ENCODE measurements at places on chromosomes 12 and 14. TPM values are rescaled to one million over a fixed set of nuclear protein-coding genes. Genes with fewer than 3 reads are reported as not detected.
A peak's percentile ranks its signal among the peaks of the same experiment; 100 is the strongest.

Gene DDN
- total RNA-seq = not detected

Gene PLA2G1B
- total RNA-seq = 5,234 TPM

Gene MIP
- not detected for total RNA-seq

Gene DNAH10
- total RNA-seq = 0.14 TPM

Gene ACOT6
- not detected for total RNA-seq

DNA sequence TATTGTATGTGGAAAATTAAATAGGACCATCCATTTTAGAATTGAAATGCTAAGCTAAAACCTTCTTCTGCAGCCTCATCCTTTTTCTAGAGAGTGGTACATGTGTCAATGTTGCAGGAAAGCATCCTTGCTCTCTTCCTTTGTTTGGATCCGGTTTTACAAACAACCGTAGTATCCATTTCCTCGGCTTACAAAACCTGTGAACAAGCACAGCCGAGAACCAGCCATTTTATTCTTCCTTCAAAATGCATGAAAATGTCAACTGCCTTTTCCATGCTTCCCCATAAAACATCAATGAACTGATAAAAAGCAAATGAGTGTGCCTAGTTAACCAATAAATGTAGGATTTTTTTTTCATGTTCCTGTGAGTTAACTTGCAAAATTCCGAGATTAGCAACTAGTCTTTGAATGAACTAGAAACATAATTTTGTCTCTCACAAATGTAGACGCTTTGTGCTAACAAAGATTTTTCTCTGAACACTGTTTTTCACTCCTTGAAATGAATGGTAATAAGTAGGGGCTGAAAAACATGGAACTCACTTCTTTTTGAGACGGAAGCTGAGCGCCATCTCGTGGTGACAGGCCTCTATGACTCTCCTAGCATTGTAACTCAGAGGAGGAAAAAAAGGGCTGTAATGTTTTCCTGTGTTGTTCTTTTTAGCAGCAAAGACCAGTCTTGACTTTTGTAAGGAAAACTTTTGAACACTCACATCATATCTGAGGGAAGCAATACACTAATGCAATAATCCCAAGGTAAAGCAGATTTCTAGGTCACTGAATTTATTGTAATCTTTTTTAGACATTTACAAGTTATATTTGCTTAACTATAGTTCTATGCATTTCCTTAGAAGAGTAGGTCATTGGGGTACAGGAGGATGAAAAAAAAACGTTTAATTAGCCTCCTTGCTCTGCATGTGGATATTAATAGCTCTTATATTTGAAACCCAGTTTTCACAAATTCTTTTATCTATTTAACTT lies 157.4 kb upstream of the FOXG1 start:
- no peaks in the 10 kb centered on the region for H3K36me3 ChIP-seq
- H3K27me3 ChIP-seq = no peaks in the 10 kb centered on the region
- H3K27ac ChIP-seq = no peak overlapping the region

DNA sequence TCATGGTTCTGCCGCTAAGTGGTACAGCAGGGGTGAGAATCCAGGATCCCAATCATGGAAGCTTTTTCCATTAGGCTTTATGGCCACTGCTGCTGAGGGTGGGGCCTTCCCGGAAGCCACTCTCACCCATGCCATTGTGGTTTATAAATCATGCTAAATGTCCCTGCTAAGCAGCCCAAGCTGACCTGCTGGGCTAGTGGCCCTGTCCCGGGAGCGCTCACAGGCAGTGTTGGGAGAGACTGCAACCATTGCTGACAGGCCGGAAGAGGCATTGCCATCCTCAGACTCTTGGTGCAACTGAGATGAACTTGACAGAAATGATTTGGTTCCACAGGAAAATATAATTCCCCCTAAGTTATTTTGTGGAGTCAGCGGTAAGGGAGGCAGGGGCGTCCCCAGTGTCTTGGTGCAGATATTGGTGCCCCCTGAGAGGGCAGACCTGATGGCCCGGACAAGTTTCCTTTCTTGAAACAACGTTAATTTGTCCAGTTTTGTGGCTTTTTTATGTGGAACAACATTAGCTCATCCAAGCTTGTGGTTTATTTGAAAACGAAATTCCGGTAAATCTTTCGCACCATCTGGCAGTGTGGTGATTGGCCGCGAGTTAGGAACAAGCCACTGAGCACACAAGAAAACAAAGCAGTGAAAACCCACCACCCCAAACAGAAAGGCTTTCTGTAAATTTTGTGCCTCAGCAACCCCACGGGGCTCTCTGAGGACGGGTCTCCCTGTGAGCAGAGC lies 82.3 kb downstream of the SSPN start:
- peaks cover 5% of the 10 kb centered on the region for H3K4me1 ChIP-seq
- H3K27ac ChIP-seq = no peak overlapping the region

DNA sequence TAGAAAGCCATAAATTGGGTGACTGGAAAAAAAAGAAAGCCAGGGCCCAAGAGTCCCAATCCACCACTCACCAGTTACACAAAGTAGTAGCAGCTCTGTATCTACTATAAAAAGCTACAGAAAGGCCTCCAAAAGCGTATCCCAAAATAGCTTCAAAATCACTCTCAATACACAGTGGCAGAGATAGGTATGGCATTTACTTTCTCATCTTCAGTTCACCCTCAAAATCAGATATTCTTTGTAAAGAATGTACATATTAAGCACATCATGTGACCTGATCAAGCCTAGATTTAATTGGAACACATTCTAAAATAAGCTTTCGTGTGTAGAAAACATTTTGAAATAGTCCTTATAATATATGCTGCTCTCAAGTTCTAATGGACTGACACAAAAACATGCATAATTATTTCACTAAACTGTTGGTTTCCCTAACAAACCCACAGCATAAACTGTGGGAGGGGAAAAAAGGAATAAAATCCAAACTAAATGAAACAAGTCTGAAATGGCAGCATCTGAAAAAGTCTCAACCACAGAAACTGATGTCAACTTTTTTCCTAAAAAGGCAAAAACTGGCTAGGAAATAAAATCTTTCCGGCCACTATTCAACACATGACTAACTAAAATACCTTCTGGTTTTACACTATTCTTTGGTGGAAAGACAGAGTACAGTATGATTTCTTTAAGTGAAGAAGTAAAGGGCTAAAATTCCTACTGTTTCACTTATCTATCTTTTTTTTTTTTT lies 25.9 kb downstream of the UBE2N start:
- no peak overlapping the region for H3K27ac ChIP-seq
- no peak overlapping the region for H3K4me3 ChIP-seq
- H3K36me3 ChIP-seq = no peaks in the 10 kb centered on the region
- no peaks in the 10 kb centered on the region for H3K27me3 ChIP-seq
- peaks cover 5% of the 10 kb centered on the region for H3K4me1 ChIP-seq

- no peaks in the 10 kb centered on the region for H3K4me1 ChIP-seq
- no peak overlapping the region for H3K4me3 ChIP-seq
- no peak for DNase-seq
- H3K27ac ChIP-seq = no peak overlapping the region
Observed at GRCh38 chr12:131535779-131536178, 175.1 kb upstream of the SFSWAP start.

- no peak overlapping the region for H3K27ac ChIP-seq
- no peak overlapping the region for H3K4me3 ChIP-seq
- no peaks in the 10 kb centered on the region for H3K27me3 ChIP-seq
- no peaks in the 10 kb centered on the region for H3K36me3 ChIP-seq
Observed at GRCh38 chr12:76866726-76867125, 12.1 kb downstream of the CSRP2 start.

DNA sequence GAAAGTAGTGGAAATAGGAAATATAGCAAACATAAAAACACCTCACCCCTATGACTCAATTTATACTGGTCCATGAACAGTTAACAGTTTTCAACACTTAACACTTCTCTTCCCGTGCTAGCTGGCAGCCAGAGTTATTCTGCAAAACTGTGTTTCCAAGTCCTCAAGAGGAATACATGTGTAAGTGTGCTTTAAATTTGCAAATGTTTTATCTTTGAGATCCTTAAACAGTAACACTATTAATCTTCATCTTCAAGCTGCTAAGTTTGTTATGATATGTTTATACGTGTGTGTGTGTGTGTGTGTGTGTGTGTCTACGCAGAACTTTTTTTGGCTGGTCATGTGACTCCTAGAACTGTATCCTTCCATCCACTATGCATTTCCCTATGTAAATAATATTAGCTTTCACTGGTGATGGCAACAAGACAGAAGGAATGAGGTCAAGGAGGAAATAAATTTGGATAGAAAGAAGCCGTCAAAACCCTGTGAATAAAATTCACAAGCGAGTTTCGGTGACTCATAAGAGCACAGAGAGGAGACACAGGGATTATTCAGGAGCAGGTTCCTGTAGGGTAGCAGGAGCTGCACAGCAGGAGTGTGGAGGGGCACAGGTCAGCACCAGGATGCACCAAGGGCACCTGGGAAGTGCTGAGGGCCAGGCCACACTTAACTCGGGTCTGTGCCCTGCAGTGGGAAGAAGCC lies 105.9 kb upstream of the ETV6 start:
- H3K36me3 ChIP-seq = no peaks in the 10 kb centered on the region
- no peaks in the 10 kb centered on the region for H3K27me3 ChIP-seq
- H3K27ac ChIP-seq = no peak overlapping the region
- no peaks in the 10 kb centered on the region for H3K4me1 ChIP-seq
- H3K4me3 ChIP-seq = no peak overlapping the region
- no peak for DNase-seq

DNA sequence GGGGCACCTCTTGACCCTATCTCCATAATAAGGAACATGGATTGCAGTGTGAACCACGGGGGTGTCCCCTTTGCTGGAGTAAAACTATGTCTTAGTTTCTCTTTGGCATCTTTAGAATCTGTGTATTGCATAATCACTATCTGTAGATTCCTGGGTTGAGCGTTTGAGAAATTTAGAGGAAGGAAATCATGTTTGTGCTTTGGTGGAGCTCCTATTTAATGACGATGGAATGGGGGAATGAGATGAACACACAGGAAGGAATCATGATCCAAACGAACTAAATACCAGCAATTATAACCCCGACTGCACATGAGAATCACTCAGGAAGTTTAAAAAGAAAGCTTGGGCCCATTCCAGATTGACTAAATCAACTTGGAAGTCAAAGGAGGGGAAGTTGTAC lies 1.3 kb upstream of the MYG1 start:
- DNase-seq = no peak
- peaks cover 35% of the 10 kb centered on the region for H3K4me1 ChIP-seq
- no peaks in the 10 kb centered on the region for H3K36me3 ChIP-seq

GRCh38 chr14:101731187-101732080 lies 30.1 kb upstream of the PPP2R5C start:
- peak overlapping the region; percentile 77 for H3K27ac ChIP-seq
- H3K27me3 ChIP-seq = no peaks in the 10 kb centered on the region
- no peak overlapping the region for H3K4me3 ChIP-seq
- DNase-seq = peak; percentile 76

GRCh38 chr12:119505001-119505400 lies 88.6 kb upstream of the TMEM233 start:
- H3K4me1 ChIP-seq = no peaks in the 10 kb centered on the region
- H3K27me3 ChIP-seq = no peaks in the 10 kb centered on the region
- no peak for DNase-seq
- no peak overlapping the region for H3K4me3 ChIP-seq
- H3K27ac ChIP-seq = no peak overlapping the region

- no peak overlapping the region for H3K27ac ChIP-seq
- no peak overlapping the region for H3K4me3 ChIP-seq
- no peak for DNase-seq
- H3K4me1 ChIP-seq = no peaks in the 10 kb centered on the region
- no peaks in the 10 kb centered on the region for H3K27me3 ChIP-seq
- no peaks in the 10 kb centered on the region for H3K36me3 ChIP-seq
Observed at GRCh38 chr12:72717036-72717435, 444.9 kb downstream of the TRHDE start.

GRCh38 chr14:55946231-55946630 lies 172.0 kb upstream of the PELI2 start:
- no peaks in the 10 kb centered on the region for H3K27me3 ChIP-seq
- H3K4me1 ChIP-seq = peaks cover 4% of the 10 kb centered on the region
- no peak for DNase-seq
- H3K4me3 ChIP-seq = no peak overlapping the region

- H3K27ac ChIP-seq = no peak overlapping the region
- H3K36me3 ChIP-seq = no peaks in the 10 kb centered on the region
Observed at GRCh38 chr12:113586461-113586860, 114.8 kb upstream of the LHX5 start.

- no peaks in the 10 kb centered on the region for H3K27me3 ChIP-seq
- no peak overlapping the region for H3K27ac ChIP-seq
- no peak overlapping the region for H3K4me3 ChIP-seq
- H3K4me1 ChIP-seq = no peaks in the 10 kb centered on the region
Observed at GRCh38 chr12:129657179-129657578, 246.6 kb downstream of the TMEM132D start.

DNA sequence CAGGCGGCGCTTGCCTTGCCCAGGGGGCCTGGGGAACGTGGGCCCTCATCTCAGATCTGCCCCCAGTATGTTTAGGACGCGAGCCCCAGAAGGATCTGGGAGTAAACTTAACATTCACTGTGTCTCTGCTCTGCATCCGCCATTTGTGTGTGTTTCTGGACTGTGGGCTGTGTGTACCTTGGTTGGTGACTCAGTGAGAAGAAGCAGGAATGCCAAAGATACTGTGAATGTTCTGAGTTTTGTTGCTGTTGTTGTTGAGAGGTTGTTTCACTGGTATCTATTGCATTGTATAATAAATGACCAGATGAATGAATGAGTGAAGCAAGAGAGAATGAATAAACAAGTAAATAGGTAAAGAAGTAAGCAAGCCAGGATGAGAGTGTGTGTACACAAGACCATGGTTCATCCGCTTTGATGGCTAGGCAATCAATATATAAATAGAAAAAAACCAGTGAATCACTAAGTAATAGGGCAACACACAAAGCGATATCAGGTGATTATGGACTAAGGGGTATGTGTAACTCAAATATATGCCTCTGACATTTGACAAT lies 20.5 kb downstream of the MEG3 start:
- no peaks in the 10 kb centered on the region for H3K27me3 ChIP-seq
- no peak overlapping the region for H3K4me3 ChIP-seq
- H3K4me1 ChIP-seq = no peaks in the 10 kb centered on the region
- H3K36me3 ChIP-seq = no peaks in the 10 kb centered on the region
- no peak for DNase-seq

DNA sequence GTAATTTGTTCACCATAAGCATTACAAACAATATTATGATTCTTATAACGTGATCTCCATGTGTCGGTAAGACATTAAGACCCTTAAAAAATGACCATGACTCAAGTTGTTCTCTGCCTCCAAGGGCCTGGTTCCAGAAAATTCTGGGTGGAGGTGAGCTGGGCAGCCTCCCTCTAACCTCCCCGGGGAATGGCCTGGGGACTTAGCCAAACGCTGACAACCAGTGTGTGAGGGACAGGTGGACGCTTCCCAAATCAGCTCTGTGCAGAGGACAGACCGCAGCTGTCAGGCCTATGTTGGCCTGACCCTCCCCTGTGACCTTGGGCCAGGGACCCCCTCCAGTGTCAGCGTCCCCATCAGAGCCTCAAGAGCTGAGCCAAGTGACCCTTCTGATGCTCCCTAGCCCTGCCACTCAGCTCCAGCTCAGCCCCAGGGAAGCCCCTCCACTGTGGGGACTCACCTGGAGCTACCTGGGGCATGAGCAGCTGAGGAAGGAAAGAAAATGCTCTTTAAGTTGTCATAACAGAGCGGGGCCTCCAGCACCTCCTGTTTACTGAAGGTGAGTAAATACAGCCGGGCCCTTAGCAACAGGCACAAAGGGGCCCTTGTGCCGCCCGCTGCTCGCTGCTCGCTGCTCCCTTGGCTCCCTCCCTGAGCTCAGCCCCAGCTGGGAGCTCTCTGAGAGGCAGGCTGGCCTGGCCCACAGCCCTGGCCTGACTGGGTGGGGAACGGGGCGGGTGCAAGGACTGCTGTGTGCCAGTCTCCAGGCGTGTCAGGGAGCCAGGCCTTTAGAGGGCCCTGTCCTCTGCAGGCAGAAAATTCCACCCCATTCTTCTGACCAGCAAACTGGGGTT lies 116.6 kb downstream of the CALM1 start:
- H3K4me3 ChIP-seq = no peak overlapping the region
- peaks cover 16% of the 10 kb centered on the region for H3K4me1 ChIP-seq
- peak overlapping the region; percentile 91 for H3K27ac ChIP-seq
- no peaks in the 10 kb centered on the region for H3K36me3 ChIP-seq
